ENCODE measurements at places on chromosomes 2 and 18.

GRCh38 chr2:11597538-11598225, 63.8 kb downstream of the GREB1 start:
- no peak for DNase-seq

GRCh38 chr2:149271575-149271974, 58.8 kb upstream of the LYPD6 start:
- DNase-seq, result no peak

DNA sequence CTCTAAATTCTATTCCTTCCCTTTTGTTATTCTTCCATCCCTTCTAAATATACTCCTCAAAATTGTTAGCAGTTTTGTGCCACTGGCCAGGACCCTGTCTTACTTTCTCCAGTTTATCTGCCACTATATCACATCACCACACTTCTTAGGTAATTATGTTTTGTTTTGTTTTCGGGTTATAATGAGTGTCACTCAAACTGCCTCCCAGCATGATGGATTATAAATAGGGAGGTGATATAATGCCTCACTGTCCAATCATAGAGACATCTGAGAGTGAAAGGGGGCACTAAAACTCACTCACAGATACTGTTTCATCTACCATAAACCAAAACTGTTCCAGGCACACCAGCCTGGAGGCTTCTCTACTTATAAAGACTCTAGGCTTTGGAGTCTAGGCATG, 3.5 kb downstream of the RSAD2 start:
- DNase-seq, result no peak

DNA sequence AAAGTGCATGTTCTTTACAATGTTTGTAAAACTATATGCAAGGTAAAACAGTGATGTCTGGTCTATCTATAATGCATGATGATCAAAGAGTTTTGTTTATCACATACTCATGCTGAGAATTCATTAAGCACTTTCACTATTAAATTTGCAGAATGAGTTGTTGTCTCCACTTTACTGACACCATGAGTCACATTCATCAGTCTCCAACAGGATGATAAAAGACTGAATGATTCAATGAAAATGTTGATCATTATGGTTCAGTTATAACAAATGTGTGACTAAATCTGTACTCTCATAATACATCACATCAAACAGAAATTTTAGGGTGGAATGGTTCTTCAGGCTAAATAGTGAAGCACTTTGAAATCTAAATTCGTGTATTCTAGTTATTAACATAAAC, 129.0 kb downstream of the ERBB4 start:
- DNase-seq, result no peak

GRCh38 chr2:47272031-47272864, 117.1 kb upstream of the STPG4 start:
- DNase-seq, result peak; percentile 58

- DNase-seq, result peak; percentile 95
Measured at GRCh38 chr2:19347619-19348562, 10.5 kb downstream of the OSR1 start.
